ENCODE measurements at places on chromosomes 5 and 9.

DNA sequence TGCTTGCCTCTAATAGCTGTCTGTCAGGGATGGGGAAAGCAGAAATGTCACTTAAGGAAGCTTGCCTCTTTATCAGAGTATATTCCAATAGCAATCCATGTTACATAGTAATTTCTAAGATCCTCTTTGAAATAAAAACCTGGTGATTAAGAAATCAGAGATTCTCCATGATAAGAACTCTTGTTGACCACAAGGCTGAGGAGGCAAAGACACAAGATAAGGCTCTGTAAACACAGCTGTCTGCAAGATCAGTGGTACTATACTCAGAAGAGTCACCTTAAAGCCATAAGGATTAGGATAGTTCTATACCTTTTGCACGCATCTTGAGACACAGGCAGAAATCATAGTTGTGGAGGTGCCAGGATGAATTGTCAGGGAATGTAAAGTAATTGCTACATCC lies 40.3 kb downstream of the HEXB start:
- no peak for DNase-seq

- no peak for DNase-seq
Observed at GRCh38 chr9:136083558-136084062, 11.5 kb downstream of the NACC2 start.

DNA sequence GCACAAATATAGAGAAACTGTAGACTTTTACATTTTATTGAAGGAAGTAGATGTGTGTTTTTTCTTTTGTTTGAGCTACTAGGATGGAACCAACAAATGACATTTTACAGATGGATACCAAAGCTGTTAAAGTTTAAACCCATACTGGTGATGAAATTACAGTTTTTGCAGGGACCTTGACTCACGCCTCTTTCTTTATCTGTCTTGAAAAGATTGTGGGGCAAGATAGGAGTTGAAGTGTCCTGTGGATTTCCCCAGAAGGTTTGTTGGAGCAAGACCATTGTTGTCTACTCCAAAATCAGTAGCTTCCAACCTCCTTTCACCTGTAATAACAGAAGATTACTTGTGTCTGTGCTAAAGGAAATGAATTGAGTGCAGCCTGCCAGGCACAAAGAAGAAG lies 4.1 kb upstream of the C5orf63 start:
- DNase-seq = no peak

GRCh38 chr5:148230240-148230639 lies 8.1 kb upstream of the MARCOL start:
- DNase-seq = no peak

DNA sequence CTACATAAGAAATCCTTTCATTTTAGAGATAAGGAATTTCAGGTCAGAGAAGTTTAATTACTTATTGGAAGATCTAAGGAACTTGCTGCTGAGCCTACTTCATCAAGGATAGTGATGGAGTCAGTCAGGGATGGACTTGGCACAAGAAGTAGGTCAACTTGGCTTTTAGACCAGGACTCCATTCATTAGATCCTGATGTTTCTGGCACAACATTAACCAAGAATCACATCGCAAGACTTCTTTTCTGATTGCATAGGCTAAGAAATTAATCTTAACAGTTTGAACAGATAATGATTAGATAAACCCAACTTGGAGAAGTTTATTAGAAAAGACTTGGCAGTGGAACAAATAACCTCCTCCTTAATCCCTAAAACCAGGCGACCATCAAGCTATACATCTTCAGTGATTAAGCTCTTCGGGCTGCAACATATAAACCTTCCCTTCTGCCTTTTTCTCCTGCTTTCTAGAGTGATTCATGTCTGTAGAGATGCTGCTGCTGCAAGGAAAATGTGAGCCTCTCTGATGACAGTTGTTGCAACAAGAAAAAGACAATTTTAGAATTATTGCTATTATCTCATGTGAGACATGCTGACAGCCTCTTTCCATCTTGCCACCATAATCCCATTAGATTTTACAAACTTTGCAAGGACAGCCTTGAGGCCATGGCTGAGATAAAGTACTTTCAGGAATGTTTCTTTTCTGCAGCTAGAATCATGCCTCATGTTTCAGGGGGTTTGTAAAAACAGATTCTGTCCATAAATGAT lies 207.9 kb upstream of the SLC27A6 start:
- no peak for DNase-seq

- no peak for DNase-seq
Observed at GRCh38 chr9:77127071-77127470, 50.3 kb upstream of the VPS13A start.

- DNase-seq = no peak
Observed at GRCh38 chr9:88660611-88661010, 125.6 kb downstream of the NXNL2 start.

DNA sequence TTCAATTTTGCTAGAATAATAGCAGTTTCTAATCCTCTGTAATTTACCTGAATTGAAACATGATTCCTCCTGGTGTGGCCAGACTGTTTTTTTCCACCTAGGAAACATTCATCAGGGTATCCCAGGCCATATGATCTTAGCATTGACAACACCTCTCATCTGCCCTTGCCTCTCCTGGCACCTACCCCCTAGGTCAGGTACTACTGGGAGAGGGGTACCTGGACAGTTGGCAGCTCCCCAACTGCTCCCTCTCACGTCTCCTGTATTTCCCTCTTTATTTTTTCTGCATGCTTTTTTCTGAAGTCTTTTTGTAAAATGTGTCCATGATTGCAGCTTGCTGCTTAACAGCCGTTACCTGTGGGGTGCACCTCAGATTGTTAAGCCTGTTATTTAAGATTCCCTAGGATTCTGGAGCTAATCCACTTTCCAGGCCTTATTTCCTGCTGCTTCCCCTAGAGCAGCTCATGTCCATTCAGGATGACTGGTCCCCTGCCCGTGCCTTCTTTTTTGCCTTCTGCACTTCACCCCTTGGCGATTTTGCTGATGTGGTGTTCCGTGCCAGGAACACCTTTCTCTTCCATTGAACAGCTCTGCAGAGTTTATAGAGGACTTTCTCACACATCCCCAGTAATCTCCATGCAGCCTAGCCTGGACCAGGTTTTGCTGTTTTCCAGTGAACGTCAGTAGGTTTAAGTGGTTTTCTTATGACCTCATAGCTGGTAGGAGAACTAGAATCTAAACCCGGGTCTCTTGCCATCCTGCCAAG lies 33.6 kb downstream of the SNX30 start:
- DNase-seq = peak; percentile 59

DNA sequence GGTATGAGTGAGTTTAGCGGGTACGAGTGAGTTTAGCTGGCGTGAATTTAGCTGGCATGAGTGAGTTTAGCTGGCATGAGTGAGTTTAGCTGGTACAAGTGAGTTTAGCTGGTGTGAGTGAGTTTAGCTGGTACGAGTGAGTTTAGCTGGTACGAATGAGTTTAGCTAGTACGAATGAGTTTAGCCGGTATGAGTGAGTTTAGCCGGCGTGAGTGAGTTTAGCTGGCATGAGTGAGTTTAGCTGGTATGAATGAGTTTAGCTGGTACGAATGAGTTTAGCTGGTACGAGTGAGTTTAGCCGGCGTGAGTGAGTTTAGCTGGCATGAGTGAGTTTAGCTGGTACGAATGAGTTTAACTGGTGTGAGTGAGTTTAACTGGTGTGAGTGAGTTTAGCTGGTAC lies 41.0 kb downstream of the PNPLA7 start:
- no peak for DNase-seq

GRCh38 chr5:141880961-141881801 lies 3.0 kb upstream of the PCDH1 start:
- DNase-seq = no peak

DNA sequence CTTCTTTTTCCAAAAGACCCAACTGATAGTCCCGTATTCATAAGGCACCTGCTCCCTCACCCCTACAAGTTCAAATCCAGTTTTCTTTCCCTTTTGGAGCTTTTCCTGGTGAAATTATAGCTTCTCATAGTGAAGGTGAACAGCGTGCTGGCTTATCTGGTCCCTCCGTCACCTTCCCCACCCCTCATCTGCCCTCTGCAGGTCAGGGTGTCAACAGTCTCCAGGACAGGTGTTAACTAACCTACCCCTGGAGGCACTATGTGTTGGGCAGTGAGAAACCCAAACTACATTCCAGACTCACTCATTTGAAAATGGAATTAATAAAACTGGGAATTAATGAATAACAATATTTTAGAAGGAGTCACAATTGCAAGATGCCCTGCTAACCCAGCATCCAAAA lies 109.0 kb upstream of the TAS2R1 start:
- DNase-seq = no peak

DNA sequence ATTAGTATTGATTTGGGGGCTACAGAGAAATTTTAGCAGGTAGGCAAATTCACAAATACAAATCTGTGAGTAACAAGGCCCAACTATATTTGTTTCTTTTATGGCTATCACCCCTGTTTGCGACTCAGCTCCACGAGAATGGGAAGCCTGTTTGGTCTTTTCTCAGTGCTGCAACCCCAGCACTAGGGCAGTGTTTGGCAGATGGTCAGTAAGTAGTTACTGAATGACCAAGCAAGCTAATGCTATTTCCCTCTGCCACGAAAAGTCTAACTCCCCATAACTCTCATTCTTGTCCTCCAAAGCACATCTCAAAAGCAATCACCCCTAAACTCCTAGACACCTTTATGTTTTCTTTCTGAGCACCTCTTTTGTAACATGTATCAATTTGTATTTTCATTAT lies 245.6 kb downstream of the DNAH5 start:
- DNase-seq = no peak

GRCh38 chr9:69949396-69949795 lies 94.3 kb upstream of the MAMDC2 start:
- no peak for DNase-seq

- DNase-seq = no peak
Observed at GRCh38 chr5:62779010-62779422, 200.4 kb downstream of the LRRC70 start.

GRCh38 chr5:74945561-74946165 lies 79.5 kb upstream of the FAM169A start:
- DNase-seq = no peak

DNA sequence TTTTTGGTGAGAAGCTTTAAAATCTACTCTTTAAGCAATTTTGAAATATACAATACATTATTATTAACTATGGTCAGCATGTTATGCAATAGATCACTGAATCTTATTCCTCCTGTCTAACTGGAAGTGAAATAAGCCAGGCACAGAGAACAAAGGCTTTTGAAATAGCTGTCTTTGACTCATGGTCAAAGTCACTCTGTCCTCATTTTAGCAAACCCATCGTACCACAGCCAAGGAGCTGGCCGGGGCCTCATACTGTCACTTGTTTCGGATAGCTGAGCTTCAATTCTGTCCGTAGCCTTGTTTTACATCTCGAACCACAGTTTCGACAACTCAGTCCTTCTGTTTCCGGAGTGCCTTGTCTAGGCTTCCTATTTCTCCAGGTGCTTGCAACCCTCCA lies 19.2 kb downstream of the ADCY2 start:
- DNase-seq = no peak

DNA sequence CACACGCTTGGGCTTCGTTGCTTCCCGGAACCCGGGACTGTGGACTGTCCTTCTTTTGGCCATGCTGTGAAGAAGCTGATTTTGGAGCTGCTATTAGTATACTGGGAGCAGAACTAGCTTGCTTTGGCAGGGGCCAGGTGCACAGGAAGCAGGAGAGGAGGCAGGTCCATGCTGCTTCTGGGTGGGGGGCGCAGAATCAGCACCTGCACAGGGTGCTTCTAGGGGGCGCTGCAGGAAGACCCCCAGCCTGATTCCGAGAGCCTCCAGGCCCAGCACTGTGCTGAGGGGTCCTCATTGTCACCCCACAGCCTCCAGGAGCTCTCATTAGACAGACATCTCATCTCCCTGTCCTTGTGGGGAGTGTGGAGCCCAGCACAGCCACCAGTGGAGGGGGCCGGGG lies 252.6 kb upstream of the IRX4 start:
- DNase-seq = no peak

DNA sequence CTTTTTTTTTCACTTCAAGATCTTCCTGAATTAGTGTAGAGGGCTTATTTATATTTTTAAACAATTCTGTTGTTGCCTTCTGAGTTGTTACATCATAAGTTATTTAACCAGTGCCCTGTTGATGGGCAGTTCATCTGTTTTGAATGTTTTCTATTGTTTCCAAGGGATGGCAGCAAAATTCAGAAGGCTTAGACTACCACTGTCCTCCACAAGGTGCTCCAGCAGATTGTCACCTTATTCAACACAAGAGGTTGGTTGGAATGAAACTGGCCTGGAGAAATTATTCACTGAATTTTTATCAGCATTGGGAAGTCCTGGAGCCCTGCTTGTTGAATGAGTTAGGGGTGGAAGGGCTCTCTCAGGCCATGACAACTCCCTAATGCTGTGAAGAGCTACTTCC lies 1.3 kb upstream of the KLHL9 start:
- DNase-seq = no peak

DNA sequence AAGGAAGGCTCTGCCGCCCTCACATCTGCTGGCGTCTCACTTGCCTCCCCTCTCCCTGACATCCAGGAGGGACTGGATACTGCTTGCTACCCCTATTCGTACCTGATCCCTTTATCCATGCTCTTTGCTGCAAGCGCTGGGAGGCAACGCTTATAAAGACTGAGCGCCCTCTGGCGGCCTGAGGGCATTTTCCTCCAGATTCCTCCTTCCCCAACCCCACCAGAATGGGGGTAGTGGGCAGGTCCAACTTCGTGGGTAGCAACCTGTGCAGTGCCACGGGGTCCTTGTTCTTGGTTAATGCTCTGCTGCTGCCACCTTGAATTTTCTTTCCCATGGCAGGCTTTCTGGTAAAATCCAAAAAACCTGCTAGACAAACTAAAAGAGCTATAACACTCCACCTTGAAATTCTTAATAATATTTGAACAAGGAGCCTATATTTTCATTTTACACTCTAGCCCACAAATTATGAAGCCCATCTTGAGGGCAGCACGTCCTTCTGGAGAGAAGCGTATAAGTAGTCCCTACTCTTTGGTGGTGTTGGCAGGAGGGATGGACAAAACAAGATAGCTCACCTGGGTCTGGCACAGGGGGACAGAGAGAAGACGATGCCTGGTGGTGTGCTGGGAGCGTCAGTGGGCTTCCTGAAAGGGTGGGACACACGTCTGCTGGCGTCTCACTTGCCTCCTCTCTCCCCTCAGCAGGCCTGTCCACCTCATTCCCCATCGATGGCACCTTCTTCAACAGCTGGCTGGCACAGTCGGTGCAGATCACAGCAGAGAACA lies 52.5 kb downstream of the JADE2 start:
- DNase-seq = peak; percentile 17

DNA sequence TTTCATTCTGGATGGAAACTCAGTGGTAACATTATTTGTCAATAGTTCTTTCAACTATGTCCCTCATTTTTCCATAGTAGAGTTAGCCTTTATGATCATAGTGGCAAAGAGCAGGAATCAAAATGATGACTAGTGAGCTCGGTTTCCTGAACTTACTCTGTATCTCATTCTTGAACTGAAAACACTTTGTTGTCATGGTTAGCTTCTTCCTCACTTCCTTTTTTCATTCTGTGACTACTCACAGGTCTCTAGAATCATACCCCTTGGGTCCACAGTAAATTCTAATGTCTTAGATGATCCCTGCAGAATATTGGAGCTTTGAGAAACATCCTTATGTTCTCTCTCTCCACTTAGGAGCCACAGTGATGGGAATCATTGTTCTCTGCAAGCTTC lies 29.4 kb upstream of the RECK start:
- DNase-seq = no peak

GRCh38 chr5:140547508-140548299 lies at the start of gene EIF4EBP3:
TSS of gene EIF4EBP3 (plus strand) at chr5:140547662. CDS start at chr5:140547738, 76 bp downstream.
- DNase-seq = peak; percentile 82

Measured in NCI-H2227 treated with DMSO at 0.1 percent for 48 hours (cell line).